GM23248 (cell line): ENCODE measurements at places on chromosomes 16 and 17. TPM values are rescaled to one million over a fixed set of nuclear protein-coding genes. Genes with fewer than 3 reads are reported as not detected.

DNA sequence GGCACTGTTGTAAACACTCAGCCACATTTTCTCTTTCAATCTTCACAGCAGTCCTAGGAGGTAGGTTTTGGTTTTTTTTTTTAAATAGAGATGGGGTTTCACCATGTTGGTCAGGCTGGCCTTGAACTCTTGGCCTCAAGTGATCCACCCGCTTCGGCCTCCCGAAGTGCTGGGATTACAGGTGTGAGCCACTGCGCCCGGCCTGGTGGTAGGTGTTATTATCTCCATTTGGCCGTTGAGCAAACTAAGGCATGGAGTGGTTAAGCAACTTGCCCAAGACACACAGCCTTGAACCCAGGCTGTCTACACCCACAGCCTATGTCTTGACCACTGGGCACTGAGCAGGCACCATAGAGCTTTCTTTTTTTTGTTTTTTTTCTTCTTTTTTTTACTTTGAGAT, 8.6 kb downstream of the SGCA start:
- H3K36me3 ChIP-seq = no peaks in the 10 kb centered on the region
- no peaks in the 10 kb centered on the region for H3K27me3 ChIP-seq

DNA sequence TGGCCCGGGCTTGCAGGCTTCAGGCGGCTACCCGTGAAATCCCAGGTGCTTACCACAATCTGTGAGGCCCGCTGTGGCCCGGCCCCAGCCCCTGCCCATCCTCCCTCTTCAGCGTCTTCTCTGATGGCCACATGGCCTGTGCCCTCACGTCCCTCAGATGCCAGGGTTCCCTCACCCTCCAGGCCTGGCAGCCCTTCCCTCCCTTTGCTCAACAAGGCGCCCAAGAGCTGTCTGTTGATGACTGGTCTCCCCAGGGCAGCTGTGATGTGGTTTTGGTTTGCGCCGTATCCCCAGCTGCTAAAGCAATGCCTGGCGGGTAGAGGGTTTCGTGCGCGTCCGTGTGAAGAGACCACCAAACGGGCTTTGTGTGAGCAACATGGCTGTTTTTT, 35.1 kb downstream of the PMM2 start:
- DNase-seq = no peak
- no peak overlapping the region for H3K27ac ChIP-seq
- no peak overlapping the region for H3K4me3 ChIP-seq
- peaks cover 9% of the 10 kb centered on the region; the same call in 1 of the 2 replicates for H3K36me3 ChIP-seq

The DNAAF8 gene
- 0.25 and 0.86 TPM in 2 replicates for total RNA-seq

The SULT1A3 gene
- 12.2 and 22.9 TPM in 2 replicates for total RNA-seq
